ENCODE measurements at places on chromosomes 13 and 19.

- peak; percentile 33 for DNase-seq
Measured at GRCh38 chr13:45119469-45119990, 780 bp upstream of the GTF2F2 start.

DNA sequence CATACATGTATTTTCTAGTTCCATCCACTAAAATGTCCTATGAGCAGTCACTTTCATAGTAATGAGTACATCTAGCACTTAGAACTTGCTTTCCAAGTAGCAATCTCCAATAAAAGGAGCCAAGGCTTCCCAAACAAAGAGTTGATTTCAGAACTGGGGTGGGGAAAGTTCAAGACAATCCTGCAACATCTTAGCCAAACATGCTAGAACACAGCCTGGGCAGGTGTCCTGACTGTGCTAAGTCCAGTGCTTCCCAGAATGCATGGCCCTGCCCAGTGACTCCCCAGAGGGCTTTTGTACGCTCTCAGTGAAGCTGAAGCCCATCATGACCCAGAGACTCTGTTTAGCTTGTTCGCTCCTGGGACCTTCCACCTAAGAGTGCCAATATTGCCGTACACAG is 106.7 kb upstream of the UBAC2 start:
- no peak for DNase-seq

GRCh38 chr13:41978007-41978406 is 17.1 kb upstream of the VWA8 start:
- DNase-seq: no peak

DNA sequence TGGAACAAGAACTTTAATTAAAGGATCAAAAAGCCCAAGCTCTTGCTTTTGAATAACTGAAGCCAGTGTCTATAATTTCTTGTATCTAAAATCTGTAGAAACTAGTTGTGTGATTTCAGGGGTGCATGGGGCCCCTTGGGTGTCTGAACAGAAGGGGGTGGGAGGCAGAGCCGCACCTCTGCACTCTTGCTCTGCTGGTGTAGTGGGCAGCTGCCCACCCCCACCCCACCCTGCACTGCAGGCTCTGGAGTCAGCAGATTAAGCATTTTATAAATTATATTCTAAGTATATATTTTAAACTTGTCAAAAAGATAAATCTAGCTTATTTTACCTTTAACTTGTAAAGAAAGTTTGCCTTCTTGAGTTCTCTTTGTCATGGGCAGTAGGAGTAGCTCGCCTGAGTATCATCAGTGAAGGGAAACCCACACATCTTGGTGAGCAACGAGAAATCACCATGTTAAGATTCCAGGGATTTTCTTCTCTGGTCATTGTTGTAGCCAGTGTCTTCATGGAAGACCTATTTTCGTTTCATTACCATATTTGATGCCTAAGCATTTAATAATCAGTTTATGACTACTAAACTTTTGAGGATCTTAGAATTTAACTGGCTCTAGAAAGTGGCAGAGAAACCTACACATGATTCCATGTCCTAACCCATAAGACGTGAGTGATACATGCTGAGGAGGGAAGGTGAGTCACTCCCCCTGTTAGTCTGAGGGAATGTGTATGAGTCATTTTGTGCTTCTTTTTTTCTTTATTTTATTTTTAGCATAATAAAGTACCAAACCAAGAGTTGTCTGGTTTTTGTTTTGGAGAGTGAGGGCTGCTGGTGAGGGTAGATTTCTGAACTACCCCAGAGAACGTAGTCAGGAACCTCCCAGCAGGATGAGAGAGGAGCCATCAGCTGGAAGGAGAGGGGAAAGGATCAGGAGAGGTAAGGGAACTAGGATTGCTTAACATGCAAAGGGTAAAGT is 7.7 kb downstream of the UBE2L5 start:
- peak; percentile 89 for DNase-seq

DNA sequence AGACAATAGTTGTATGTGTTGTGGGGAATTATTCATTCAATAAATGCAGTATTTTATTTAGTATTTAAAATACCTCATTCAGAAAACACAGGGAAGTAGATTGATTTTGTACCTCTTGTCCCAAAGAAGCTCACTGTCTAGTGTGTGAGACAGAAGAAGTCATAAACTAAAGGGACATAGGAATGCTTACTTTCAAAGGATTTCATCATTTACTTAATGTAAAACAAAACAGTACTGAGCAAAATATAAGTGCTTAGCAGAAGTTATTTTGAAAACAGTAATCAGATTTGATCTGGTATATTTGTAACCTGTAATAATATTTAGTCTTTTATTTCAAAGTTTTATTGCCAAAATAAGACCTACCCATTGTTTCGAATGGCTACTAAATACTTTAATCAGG is 117.9 kb downstream of the TDRD3 start:
- DNase-seq: peak; percentile 25

All from fibroblast of skin of scalp (primary cell).